Large intestine (tissue), 12 donors: ENCODE measurements at places on chromosomes 2 and 18.

DNA sequence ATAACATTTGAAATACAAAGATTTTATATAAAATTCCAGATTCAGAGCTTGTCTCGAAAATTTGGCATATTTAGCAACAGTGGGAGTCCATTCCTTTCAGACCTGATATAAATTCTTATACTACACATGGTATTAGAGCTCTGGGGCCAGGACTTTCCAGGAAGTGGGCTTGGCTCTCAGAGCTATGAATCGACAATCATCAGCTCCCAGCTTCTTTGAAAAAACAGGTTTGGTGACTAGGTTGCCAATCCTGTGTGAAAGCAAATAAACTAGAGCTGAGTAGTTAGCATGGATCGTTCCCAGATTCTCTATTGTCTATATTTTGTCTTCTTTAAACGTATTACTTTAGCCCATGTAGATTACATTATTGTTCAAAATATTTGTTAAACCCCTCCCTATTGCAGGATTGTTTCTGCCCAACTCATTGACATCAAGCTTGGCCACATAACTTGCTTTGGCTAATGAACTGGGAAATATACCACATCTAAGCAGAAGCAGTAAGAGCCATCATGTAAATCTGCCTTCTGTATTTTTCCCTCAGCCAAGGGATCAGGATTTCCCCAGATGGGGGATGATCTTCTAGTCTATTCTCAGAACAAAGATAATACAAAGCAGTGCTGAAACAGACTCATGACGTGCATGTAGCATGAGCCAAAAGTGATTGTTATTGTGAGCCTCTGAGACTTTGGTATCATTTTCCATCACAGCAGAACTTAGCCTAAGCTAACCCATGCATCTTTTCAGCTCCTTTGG is 105.4 kb downstream of the KCNH7 start:
- no peak for DNase-seq

- DNase-seq, result no peak
These were observed 387.3 kb downstream of the SATB2 start for GRCh38 chr2:199070322-199070949.

- no peak for DNase-seq
These were observed 228.2 kb downstream of the CCDC178 start for GRCh38 chr18:33212363-33212762.

GRCh38 chr2:130341562-130342019 is 1.1 kb upstream of the IMP4 start:
- DNase-seq, result no peak

DNA sequence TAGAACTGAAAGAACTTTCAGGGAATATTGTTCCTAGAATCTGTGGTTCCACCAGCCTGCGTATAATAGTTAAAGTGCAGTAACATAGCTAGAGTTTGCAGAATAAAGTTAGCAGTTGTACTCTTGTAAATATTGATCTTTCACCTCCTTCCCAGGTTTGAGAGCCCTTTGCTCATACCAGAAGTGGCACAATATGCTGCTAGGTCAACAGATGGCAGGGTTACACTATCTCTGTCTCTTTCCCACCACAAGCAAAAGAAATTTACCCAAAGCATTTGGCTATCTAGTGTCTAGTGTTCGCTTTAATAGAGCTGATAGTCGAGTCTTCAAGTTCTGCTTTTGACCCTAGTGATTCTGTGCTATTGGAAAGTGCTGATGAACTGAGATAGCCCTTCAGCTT is 119.0 kb upstream of the KLHL14 start:
- no peak for DNase-seq

DNA sequence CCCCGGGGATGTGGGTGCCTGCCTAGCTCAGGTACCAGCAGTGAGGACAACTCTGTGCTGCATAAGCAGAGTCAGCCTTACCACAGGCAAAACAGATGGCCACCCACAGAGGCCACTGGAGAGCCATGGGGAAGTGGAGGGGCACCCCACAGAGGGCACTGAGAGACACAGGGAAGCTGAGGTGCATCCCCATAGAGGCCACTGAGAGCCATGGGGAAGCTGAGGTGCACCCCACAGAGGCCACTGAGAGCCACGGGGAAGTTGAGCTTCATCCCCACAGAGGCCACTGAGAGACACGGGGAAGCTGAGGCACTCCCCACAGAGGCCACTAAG is 134.1 kb upstream of the EPAS1 start:
- DNase-seq, result no peak

GRCh38 chr2:183117226-183117625 is 7.0 kb upstream of the NUP35 start:
- DNase-seq, result no peak

DNA sequence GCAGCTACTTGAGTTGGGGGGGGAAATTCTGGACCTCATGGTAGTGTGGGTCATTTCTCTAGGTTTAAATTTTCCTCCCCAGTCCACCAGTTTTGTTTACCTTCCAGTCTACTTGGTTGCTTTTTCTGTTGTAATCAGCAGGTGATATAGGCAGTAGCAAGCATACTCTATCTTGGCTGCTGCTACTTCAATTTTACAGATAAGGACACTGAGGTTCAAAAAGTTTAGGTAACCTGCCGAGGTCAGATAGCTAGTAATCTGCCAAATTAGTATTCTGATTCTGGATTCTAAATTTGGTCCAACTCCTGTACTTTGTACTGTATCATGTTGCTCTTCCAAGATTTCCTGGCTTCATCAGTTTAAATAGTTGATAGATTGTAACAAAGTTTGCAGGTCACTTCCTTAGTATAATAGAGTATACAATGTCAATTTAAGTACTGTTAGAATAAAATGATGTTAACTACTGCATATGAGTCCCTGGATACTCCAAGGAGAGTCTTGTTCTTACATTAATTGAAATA is 34.7 kb downstream of the ANTXR1 start:
- no peak for DNase-seq

- no peak for DNase-seq
These were observed 125.7 kb downstream of the PDE1A start for GRCh38 chr2:182301093-182301492.

DNA sequence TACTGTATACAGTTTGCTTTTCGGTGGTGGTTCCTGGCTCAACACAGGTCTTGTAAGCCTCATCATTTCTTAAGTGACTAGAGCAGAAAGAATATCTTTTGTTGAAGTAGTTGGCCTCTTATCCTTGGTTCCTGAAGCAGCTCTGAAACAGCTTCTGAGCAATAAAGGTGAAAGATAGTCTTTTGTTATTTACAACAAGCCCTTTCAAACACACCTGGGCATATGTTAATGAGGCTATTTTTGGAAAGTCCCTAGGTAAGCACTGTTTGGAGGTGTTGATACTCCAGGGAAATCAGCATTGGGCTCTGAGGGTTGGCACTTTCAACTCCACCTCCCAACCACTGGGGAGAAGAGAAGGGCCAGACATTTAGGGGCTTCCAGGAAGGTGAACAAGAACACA is 211.0 kb downstream of the MCFD2 start:
- DNase-seq, result no peak

- DNase-seq, result no peak
These were observed 73.3 kb upstream of the CAPN13 start for GRCh38 chr2:30880516-30880915.

DNA sequence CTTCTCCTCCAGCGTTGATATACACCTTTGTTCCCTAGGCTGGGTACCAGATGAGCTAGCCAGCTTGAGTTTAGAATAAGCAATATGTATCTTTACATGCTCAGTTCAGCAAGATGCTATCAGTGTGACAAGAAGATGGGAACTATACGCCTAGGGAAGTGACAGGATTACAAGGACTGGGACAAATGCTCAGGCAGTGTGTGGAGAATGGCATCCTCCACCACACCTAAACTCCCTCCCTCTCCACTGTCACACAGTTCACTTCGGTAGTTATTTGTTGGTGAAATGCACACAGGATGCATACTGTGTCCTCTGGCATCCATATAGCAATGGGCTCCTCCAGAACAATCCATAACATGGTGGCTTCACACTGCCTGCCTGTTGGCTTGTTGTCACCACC is 7.7 kb downstream of the STAT1 start:
- no peak for DNase-seq

- no peak for DNase-seq
These were observed 88.4 kb upstream of the STK17B start for GRCh38 chr2:196259507-196260481.

DNA sequence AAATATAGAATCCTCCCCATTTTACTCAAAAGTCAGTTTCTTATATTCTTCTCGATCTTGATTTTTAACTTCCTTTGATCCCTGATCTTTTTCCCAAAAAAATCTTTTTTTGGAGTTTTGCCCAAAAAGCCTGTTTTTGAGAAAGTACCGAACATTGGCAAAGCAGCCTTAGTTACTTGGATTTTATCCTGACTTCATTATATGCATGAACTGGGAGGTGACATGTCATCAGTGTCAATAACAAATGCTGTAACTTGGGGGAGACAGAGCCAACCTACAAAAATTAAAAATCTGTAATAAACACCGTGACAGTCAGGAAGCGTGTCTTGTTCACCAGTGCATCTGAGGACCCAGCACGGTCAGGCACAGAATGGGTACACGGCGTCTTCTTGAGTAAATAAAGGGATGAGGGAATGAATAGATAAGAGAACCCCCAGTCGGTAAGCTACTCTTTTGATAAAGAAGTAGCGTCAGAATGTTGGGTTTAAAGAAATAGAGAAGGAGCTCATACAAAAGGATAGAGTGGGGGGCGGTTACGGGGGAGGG is 24.9 kb downstream of the TRAPPC12 start:
- no peak for DNase-seq

- DNase-seq, result no peak
These were observed 59.9 kb downstream of the SH3RF3 start for GRCh38 chr2:109188898-109189297.

GRCh38 chr2:10412380-10412779 is 35.7 kb downstream of the ODC1 start:
- no peak for DNase-seq

GRCh38 chr2:223050188-223050587 is 1.8 kb upstream of the KCNE4 start:
- no peak for DNase-seq

- DNase-seq, result no peak
These were observed 69.8 kb downstream of the EHBP1 start for GRCh38 chr2:62775367-62775668.

- no peak for DNase-seq
These were observed 568.1 kb downstream of the KCNJ3 start for GRCh38 chr2:155266583-155266982.

- DNase-seq, result peak; percentile 79
These were observed 73.2 kb downstream of the BCL11A start for GRCh38 chr2:60480089-60480773.

GRCh38 chr2:101828673-101829334 is 131.3 kb downstream of the MAP4K4 start:
- no peak for DNase-seq

- DNase-seq, result no peak
These were observed 43.3 kb downstream of the NBAS start for GRCh38 chr2:15517793-15518192.

DNA sequence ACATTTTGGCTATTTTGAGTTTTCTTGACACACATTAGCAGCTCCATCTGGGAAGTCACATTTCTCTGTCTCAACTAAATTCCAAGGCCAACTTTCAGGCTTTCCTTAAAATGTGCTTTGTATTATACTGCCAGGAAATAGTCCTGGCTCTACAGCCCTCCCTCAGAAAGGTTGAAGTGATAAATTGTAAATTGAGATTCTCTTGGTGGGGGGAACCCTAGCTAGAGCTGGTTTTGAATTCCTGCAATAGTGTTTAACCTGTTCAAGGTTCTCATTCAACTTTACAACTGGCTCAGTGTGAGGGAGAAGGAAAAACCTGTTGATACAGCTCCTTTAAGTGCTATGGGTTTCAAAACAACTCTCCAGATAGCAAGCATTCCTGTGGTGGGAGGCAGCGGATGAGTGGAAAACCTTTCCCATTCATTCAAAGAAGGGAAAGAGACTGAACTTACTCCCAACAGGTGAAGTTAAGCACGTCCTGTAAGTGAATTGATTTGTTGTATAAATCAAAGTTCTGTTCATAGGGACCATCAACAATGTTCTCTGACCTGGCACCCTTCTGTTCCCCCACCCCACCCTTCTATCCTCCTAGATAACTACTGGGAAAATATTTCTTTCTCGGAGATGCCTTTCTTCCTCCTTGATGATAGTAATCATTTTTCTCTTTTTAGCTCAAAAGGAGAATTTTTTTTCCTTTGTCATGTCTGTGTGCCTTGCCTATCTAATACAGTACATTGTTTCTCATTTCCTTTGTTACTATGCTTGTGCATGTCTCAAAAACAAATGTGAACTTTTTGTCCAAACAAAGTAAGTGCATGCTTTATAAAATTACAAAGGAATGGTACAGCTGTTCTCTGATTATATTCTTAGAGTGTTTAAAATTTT is 44.2 kb upstream of the SLC39A10 start:
- peak; percentile 83 for DNase-seq

- no peak for DNase-seq
These were observed 21.3 kb downstream of the PLEK start for GRCh38 chr2:68386365-68386764.

DNA sequence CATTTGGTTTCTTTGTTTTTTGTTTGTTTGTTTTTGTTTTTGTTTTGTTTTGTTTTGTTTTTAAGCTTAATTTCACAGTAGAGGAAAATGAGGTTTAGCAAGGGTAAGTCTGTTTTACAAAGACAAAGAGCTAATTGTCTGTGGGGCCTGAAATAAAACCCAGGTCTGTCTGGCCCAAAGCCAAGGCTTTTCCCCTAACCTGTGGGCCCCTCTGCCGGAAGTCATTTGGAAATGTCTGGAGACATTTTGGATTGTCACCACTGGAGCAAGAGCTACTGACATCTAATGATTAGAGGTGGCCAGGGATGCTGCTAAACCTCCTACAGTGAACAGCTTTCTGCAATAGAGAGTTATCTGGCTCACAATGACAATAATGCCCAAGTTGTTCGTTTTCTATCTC is 167.2 kb downstream of the MAP2 start:
- DNase-seq, result no peak

- no peak for DNase-seq
These were observed 209.1 kb downstream of the TFCP2L1 start for GRCh38 chr2:121075641-121076497.

DNA sequence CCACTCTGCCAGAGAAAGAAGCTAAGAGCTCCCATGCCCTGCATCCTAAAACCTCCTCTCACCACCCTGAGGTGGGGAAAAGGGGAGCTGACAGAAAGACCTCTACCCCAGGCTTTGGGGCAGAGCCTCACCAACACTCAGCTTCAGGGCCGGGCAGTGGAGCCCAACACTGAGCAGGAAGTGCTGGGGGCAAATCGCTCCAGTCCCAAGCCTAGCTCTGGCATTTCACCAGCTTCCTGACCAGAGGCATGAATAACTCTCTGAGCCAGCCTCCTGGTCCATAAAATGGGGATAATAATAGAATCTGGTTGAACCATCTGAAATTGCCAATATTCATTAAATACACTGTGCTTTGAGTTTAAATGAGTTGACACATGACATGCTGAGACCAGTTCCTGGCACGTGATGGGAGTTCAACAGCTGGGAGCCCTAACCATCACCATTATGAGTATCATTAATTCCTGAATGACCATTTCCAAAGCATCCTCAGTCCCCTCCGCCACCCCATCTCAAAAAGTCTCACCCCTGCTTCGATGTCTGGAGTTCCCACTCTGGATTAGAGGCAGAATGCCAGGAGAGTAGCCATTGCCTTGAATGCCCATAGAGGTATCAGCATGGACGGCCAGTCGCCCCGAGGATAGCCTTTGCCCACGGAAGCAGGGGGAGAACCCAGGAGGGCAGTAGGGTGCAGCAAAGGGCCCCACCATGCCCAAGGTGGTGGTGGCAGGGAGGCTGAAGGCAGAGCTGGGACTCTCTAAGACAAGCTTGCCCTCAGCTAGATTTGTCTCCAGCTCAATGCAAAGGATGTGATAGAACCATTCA is 153.4 kb downstream of the TNS1 start:
- no peak for DNase-seq

GRCh38 chr2:45653122-45653913 is 1.8 kb downstream of the PRKCE start:
- DNase-seq, result no peak
